ENCODE measurements at places on chromosomes 3 and 15.
A peak's percentile ranks its signal among the peaks of the same experiment; 100 is the strongest.

- no peak for DNase-seq
Observed at GRCh38 chr15:92682741-92683510, 27.4 kb upstream of the FAM174B start.

DNA sequence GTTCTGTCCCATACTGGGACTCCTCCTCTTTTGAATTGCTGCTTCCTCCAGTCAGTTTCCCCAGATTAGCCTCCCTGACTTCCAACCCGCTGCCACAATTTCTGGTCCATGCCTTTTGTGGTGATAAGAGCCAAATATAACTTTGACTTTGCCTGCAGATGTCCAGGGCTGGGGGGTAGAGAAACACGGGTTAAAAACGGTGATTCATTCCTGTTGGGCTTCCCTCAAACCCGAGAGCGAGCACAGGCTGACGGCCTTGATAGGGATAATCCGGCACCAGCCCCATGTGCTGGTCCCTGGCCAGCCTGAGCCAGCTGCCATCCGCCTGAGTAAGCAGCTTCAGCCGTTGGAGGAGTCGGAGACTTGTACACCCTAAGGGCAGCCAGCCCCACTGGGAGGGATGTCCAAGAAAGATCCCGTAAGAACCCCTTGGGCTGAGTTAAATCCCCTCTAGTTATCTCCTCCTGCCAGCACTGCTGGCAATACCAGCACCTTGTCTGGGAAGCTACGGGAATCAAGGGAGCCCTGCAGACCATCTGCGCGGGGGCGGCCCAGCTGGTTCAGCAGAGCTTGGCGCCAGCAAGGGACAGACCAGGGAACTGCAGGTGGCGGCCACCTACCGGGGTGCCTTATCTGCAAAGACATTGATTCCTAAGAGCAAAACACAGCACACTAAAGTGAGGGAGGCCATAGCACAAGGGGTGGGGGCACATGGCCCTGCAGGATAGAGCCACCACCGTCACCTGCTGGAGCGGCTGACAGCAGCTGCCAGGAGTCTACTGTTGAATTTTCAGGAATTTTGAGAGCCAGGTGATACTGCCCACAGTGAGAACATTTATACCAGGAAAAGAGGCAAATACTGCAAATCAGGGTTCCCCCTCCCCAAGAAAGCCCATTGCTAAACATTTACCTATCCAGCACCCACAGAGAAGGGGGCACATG, 18.1 kb downstream of the CSPG4 start:
- DNase-seq = peak; percentile 86

- no peak for DNase-seq
Observed at GRCh38 chr3:60887574-60887973, 363.7 kb downstream of the FHIT start.

DNA sequence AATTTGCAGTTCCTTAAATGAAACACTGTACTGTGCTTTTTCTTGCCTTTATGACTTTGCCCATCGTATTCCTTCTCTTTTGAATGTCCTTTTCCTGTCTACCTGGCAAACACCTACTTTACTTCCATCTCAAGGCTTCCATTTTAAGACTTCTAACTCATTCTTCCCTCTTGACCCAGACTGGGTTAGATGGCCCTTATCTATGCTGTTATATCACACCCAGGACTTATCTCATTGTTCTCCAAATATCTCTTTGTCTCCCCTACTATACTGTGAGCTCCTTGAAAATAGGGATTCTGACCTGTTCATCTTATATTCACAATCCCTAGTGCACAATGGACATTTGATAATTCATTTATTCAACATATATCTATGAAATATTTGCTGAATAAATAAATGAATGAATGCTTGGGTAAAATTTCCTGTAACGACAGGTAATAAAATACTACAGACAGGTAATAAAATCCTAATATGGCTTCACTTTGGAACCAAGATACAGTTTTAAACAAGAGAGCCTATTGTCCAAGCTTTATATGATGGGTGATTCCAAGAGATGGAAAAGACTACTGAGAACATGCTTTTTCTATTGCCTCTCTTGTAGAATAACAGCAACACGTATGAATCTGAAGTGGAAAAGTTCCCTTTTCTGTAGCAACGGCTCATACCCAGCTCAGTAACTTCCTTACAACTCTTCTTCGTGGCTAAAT, 22.7 kb downstream of the EFL1 start:
- no peak for DNase-seq

DNA sequence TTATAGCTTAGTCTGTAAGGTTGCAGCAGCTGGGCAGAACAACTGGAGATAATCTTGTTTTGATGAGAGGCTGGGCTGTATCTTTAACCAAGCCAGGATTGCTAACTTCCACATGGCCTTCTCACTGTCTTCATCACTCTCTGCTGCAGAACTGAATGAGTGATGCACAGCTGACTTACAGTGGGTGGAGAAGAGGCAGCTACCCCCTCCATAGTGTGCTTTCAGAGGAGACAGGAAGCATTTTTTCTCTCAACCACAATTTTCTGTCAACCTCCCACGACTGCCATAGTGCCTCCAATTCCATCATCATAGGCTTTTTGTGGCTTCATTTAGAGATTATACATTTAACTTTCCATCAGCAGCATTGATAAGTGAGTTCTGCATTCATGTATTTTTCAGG, 168.2 kb downstream of the CLSTN2 start:
- DNase-seq = no peak

- no peak for DNase-seq
Observed at GRCh38 chr3:54476891-54477290, 354.5 kb downstream of the CACNA2D3 start.

- no peak for DNase-seq
Observed at GRCh38 chr3:70464465-70464864, 152.0 kb upstream of the MDFIC2 start.

DNA sequence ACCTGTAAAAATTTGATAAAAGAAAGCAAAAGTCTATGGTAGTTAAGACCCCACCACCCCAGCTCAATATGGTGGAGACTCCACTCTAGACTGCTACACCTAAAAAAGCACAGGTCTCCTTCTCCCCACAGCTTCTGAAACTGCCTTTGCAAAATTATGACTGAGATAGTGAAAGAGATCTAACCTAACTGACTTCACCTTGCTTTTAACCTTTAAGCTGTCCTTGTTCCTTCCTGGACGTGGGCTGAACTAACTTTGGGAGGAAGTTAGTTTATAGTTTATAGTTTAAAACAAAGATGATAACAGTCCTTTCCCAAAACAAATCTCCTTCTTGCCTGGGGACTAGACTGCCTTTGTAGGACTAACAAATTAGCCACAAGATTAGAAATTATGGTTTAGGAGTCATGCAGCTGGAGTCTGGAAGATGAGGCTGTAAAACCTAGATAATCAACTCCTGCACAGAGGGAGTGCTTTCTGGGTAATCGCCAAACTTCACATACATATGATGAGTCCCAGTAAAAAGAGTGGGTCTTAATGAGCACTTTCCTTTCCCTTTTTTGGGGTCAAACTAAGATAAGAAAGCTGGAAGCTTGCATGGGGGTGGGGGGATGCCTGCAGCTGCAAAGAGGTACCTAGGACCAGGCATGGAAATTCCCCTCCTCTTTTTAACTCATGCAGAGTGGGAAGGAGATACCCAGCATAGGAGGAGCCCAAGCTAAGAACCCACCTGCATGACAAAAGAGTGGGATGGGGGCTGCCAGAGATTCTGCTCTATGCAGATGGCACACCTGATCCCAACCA, 17.5 kb downstream of the CCR8 start:
- no peak for DNase-seq

DNA sequence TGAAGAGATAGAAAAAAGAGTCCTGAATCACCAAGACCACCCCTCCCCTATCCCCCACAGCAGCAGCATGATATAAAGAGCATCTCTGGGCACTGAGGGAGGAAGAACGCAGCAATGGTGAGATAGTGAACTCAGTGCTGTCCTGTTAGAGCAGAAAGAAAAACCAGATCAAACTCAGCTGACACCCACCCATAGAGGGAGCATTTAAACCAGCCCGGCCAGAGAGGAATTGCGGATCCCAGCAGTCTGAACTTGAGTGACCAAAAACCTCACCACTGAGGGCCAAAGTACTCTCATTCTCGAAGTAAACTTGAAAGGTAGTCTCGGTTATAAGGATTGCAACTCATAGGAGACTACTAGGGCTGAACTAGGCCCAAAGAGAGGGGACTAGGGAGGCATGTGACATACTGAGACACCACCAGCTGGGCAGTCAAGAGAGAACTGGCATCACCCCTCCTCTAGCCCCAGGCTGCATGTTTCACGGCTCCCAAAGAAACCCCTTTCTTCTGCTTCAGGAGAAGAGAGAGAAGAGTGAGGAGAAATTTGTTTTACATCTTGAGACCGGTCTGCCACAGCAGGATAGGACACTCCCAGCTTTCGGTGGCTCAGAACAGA, 39.2 kb upstream of the TGFBR2 start:
- no peak for DNase-seq

DNA sequence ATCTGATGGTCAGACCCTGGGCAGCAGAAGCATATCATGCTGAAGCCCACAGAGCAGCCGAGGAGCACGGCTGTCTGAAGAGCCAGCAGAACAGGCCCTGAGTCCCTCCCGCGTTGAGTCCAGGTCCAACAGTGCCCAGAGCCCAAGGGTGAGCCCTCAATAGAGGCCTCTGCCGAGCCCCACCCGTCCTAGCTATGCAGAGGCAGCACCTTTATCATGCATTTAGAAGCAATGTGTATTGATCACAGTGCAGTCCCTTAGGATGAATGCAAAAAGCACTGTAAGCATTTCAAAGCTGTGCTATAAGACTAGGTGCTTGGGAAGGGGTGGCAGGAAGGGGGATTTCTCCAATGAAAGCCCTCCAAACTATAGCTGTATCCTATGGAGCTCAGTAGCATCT, 208.5 kb downstream of the GABRB3 start:
- DNase-seq = no peak

- no peak for DNase-seq
Observed at GRCh38 chr3:178663201-178663934, 127.1 kb downstream of the KCNMB2 start.

DNA sequence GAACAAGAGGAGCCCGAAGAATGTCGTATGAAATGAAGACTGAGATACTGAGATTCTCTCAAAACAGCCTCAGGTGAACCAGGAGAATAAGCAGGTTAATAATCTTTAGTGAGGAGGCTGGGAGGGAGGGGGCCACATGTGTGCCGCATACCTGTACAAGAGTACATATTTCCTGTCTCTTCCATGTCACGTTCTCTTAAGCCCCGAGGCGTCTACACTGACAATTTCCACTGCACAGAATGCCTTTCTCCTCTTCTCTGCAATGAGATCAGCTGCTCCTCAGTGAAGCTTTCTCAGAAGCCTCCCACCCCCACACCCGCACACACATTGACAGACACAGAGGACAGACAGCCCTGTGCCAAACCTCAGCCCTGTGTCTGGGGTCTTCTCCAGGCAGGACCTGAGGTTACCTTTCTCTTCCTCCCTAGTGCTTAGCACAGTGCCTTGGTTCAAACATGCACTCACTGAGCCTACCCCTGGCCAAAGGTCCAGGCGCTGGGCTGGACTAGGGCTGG, 55.4 kb downstream of the PDZRN3 start:
- no peak for DNase-seq

DNA sequence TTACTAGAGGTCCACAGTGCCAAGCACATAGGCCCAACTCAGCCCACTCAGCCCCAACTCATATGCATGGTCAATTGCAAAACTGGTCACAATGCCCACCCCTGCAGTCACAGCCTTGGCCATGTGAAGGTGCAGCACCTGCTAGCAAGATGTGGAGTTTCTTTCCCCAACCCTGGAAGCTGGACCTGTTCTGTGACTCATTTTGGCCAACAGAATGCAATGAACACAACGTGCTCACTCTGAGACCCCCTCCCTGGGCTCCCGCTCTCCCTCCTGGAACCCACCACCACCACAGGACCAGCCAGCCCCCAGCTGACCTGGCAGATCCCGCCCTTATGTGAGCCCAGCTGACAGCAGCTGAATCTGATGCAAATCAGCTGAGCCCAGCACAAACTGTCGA, 34.4 kb downstream of the ALDH1L1 start:
- no peak for DNase-seq

GRCh38 chr15:45821390-45821789, 186.6 kb downstream of the SQOR start:
- DNase-seq = no peak

- no peak for DNase-seq
Observed at GRCh38 chr3:188528396-188528795, 374.4 kb downstream of the LPP start.
